ENCODE measurements at places on chromosomes 2 and 18.

DNA sequence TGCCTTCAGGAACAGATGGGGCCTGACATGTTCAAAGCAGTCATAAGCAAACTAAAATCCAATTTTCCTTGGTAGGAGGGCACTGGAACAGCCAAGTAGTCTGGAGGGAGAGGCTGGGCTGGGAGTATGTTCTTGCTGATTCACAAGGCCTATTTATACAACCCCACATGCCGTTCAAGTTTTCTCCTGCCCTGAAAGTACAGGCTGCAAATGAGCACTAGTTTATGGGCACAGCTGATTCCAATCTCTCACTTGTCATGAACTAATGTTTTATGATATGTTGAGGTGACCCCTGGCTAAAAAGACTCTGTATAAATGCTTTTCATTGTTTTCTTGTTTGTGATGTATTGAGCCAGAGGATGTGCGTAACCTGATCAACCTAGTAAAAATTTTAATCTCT, 183.4 kb upstream of the SRD5A2 start:
- no peak for DNase-seq

DNA sequence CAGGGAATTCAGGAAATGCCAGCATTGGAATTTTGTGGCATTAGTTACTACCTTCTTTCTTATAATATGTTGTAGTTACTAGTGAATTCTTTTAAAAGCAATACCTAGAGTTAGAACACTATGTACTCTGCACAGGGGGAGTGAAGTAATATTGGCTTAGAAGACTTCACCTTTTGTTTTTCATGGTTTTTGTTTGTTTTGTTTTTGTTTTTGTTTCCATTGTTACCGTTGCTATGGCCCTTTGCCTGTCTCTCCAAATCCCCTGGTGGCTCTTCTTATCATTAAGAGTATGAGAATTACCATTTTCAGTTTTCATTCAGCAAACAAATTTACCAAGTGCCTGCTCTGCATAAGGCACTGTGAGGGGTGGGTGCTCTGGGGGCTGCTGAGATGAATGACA, 160.1 kb downstream of the HAUS1 start:
- no peak for DNase-seq

- no peak for DNase-seq
These were observed 32.5 kb downstream of the HS6ST1 start for GRCh38 chr2:128286011-128286721.

DNA sequence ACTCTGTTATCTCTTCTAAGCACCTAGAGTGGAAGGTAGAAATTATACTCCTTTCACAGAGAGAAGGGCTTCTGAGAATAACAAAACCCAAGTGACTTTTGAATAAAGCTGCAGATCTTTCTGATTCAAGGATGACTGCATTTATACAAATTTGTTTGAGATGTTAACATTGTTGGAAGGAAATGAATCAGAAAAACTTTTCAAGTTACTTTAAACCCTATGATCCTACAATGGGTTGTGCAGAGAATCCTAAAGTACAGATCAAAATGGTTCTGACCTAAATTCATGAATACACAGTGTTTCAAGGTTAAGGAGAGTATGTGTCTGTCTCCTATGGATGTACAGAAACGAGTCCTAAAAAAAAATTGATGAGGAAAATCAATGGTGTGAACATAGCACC, 1.8 kb downstream of the RFTN2 start:
- DNase-seq = no peak

- no peak for DNase-seq
These were observed 17.0 kb downstream of the CDC42EP3 start for GRCh38 chr2:37654419-37654818.

- DNase-seq = no peak
These were observed 32.3 kb upstream of the NEB start for GRCh38 chr2:151766437-151767153.

DNA sequence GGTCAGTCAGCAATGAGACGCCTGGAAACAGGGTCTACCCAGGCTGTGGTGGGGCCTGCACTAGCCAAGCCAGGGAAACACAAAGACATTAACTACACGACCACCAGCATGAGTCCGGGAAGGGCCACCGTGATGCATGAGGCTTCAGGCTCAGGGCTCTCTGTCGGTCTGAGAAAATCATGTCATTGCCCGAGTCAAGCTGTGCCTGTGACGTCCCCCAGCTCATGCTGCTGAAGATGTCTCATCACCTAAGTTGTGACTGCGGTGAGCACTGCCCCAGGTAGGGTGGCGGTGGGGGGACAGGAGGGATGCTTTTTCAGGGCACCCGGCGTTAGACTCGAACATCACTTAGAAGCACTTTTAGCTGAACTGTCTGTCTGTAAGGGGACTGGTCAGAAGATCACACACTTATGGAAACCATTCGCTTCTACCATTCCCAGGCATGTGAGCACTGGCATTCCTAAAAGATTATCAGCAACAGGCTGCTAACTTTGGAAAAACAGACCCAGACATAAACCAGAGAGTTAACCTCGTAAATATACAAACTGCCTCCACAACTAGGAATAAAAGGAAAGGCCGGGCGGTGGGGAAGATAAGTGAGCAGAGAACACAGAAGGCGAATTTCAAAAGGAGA, 234.5 kb downstream of the HDAC4 start:
- no peak for DNase-seq

DNA sequence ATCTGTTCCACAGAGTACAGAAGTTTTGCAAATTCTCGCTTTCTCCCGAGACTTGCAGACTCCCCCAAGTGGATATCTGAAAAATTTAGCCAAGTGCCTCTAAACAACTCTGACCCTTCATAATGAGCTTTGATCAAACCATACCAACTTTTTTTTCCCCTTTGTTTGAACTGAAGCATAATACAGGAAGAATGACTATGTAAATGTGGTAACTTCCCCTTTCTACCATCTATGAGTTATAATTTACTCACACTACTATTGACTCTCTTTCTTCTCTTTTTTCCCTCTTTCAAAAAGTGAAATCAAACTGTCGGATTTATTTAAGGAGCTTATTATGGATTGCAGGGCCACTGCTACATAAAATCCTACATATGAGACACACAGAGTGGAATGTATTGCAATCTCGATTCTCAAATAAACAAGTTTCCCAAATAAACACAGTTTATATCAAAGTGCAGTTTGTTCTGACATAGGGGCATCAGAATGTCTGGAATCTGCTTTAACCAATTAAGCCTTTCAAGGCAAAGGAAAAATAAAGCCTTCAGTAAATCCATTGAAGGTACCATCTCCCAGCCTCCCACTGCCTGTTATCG, 1.4 kb upstream of the ZNF804A start:
- no peak for DNase-seq

- no peak for DNase-seq
These were observed 16.5 kb upstream of the ALPK2 start for GRCh38 chr18:58645398-58645797.

- DNase-seq = no peak
These were observed 34.5 kb downstream of the RPL31 start for GRCh38 chr2:101036562-101036961.

DNA sequence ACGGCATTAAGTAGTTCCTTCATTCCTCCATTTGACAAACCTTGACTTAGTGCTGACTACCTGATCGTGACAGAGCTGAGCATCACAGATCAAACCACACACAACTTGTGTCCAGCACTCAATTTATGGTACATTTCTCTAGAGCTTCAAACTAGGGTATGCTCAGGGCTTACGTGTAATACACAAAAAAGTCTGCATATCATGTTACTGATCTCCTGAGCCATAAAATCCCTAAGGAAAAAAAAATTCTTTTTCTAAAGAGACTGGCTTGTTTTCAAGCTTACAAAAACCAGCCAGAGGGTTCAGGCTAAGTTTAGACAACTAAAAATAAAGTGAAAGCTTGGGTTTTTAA, 88.0 kb upstream of the ALKAL2 start:
- no peak for DNase-seq

DNA sequence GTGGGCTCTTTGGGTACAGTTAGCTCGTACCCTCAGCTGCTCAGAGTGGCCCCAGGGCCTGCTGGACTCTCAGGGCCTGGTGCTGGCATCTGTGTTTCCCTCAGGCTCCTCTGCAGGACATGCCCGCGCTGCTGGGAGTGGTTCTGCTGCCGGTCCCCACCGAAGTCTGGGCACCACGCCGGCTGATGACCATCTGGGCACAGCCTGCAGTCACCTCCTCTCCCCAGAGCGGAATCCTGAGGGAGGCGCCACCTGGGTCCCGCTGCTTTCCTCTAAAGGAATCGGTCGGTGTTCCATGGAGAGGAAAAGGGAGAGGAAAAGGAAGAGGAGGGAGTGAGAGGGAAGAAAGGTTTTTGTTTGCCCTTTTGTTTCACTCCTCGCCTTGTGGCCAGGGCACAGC, 43.6 kb downstream of the MC2R start:
- no peak for DNase-seq

- DNase-seq = no peak
These were observed 17.4 kb upstream of the STEAP3 start for GRCh38 chr2:119206201-119206600.

GRCh38 chr18:910247-910646, 5.6 kb downstream of the ADCYAP1 start:
- no peak for DNase-seq

DNA sequence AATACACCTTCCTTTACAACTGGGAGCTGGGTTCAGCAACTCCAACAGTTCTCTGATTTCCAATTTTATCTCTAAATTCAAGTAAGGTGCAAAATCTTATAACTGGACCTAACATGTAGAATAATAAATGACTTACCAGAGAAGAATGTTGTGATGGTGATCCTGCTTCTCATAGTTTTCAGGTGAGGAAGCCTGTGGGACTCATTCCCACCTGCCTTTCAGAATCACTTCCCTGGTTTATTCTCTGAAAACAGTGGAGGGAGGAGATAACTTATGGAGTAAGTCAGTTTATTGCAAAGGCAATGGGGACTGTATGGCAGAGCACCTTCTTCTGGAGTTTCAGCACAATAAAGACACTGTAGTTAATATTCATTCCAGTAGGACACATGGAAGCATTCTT, 1188.2 kb upstream of the FAM98A start:
- DNase-seq = no peak

DNA sequence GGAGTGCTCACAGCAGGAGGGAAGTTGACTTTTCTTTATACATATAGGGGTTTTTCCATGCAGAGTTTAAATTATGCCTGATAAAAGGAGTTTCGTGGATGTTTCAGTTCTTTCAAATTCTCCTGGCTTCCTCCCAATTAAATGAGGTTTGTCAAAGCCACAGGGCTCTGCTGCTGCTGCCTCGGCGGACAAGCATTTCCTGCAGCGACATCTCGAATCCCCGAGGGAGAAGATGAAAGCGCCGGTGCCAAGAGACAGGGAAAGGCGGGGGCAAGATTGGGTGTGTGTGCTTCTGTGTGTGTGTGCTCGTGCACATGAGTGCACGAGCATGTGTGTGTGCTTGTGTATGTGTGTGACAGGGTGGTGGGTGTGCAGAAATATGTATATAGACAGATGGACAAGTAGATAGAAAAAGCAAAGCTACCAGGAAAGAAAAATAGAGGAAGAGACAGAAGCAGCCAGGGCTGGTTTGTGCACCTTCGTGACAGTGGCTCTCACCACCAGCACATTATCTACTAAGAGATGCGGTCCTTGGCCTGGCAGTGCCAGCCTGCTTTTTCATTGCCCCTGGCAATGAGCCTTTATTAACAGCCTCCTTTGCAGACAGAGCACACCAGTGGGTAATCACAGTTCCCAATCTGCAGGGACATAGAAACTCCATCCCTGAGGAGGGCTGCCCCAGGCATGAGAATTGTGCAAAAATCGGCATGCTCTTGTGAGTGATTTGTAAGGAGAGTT, 76.2 kb downstream of the CDK15 start:
- DNase-seq = no peak

- DNase-seq = no peak
These were observed 108.0 kb downstream of the CEP192 start for GRCh38 chr18:13099113-13099512.

DNA sequence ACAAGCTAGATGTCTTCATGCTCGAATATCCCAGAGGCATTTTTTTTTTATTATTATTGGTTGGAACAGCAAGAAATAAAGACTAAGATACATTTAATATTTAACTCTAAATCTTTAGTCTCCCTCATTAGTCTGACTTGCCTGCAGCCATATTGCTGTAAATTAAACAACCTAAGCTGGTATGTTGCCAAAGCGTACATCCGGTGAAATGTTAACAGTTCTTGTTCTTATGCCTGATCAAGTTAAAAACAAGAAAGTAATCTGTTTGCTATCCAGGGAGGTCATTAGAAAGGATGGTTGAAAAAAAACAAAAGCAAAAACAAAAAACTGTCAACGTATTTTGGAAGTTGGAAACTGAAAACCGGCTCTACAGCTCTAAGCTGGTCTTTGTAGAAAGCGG, 125.9 kb upstream of the NABP1 start:
- no peak for DNase-seq

DNA sequence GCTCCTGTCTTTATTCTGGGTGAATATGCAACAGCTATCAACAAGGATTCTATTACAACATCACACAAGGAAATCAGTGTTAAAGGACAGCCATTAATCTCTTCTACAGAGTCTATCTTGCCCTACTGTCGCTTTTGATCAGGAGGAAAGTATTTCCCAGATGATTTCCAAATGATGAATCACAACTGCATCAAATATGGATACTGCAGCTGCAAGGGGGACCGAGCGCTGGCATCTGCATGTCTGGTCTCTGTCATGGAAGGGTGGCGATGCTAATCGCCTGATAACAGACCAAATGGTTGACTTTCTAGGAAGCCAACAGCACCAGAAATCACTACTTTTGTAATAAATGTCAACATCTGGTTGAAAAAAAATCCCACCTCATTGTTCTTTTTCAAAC, 21.2 kb upstream of the OR6B3 start:
- no peak for DNase-seq

DNA sequence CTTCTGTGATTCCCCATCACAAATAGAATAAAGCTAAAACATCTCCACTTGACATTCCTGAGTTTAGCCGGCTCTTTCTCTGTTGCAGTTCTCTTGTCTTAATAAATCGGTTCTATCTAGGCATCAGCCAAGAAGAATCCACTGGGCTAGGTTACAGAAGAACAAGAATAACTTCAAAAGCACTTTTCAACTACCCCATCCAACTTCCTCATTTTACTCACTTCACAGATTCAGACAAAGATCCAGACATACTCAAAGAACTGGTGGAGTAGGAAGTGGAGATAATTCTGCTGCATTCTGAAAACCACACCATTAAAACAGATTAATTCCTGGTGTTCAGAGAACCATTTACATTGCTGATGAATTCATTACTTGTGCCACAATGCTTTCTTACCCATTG, 9.6 kb upstream of the ALPK2 start:
- no peak for DNase-seq

DNA sequence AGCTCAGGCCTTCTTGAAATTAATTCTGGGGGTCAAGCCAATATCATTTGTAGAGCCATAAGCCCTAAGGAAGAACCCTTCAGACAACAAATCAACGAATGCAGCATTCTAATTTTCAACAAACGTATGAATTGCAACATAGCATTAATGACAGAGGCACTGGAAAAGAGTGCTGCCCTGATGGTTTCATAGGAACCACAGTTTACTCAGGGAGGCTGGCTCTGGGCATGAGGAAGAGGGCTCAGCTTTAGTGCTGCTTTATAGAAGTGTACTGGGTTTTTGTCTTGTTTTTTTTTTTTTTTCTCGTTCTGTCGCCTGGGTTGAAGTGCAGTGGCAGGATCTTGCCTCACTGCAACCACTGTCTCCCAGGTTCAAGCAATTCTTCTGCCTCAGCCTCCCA, 36.1 kb upstream of the CAB39 start:
- no peak for DNase-seq

- no peak for DNase-seq
These were observed 218.0 kb downstream of the DYSF start for GRCh38 chr2:71671203-71671854.
